ENCODE measurements at places on chromosomes 5 and 9.

GRCh38 chr5:38538161-38538560 is 18.3 kb downstream of the LIFR start:
- DNase-seq, result no peak

GRCh38 chr5:136023958-136024541 is 4.7 kb upstream of the TGFBI start:
- no peak for DNase-seq

- DNase-seq, result peak; percentile 89
Observed at GRCh38 chr5:160287378-160288051, 24.8 kb downstream of the CCNJL start.

DNA sequence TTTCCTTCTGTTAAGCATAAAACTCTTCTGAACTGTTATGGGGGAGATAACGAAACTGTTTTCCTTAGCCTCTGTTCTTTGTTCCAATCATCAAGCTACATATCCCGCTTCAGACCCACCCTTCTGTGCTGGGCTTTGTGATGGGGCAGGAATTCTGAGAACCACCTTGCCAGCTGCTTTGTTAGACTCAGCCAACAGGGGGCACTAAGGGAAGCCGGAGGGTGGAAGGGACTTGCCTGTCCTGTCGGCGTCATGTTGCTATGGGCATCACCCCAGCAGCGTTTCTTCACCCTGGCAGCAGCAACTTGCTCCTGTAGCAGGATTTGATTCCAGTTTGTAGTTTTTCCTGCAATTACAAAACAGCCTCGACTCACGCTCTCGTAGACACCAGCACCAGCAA is 169.1 kb downstream of the CAAP1 start:
- peak; percentile 11 for DNase-seq

DNA sequence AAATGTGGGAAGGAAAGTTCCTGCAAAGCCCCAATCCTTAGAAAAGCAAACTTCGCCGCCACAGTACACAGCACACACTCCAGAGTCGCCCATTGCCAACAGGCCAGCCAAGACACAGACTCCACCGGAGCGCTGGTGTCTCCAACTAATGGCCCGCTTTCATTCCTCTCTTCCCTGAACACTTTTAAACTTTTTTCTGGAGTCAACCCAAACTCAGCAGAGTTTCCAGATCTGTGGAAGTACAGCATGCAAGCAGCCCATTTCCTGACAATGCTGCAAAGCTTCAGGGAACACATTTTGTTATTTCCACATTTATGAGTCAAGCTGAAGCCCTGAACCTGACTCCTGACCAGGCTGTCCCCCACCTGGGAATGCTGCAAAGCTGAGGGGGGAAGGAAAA is 351.9 kb downstream of the NFIB start:
- DNase-seq, result no peak

DNA sequence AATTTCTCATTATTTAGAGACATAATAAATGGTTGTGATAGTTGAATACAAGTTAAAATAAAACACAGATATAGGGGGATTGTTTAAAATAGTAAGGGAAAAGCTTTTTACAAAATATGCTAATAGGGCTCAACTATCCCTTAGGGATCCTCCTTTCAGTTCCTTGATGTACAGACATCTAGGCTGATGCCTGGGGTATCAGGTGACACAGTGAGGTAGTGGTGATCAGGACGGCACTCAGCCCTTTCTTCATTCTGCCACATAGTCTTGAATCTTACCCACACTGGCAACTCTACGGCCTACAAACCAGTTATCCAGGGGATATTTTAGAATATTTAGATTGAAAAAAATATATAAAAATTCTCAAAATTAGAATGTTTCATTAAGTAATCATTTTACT is 12.5 kb upstream of the SLC35D2 start:
- DNase-seq, result no peak

- DNase-seq, result peak; percentile 93
Observed at GRCh38 chr5:179550511-179551342, at the start of gene RUFY1. RUFY1 (plus strand) TSS chr5:179550554; CDS start chr5:179550570, 16 bp downstream.

DNA sequence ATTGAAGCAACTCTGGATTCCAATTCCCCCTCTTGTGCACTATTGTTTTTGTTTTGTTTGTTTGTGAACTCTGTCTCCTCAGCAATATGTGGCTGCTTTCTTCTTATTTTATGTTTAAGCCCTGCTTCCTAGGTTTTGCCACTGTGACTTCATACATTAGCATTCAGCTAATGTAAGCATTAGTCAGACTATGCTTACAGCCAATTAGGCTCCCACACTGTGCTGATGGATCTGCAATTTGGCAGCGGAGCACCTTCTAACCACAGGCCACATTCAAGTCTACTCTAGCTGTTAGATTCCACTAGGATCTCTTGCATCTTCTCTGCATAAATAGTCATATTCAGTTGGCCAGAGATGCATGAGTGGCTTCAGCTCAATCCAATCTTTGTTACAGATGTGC is 9.6 kb upstream of the BICD2 start:
- DNase-seq, result no peak

DNA sequence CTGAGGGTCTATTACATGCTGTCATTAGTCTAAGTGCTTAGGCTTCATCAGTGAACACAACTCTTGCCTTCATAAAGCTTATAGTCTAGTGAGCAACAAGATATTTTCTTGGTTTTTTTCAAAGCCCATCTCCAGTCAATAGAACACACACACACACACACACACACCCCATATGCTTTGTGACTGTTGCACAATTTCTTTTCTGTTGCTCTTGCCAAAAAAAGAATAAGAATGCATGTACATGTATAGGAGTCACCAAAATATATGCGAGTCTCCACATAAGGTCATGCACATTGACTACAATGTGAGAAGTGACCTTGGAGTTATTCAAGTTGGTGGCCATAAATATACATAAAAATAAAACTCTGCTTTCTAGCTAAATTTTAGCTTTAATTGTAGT is 351.5 kb upstream of the TLE4 start:
- DNase-seq, result no peak

DNA sequence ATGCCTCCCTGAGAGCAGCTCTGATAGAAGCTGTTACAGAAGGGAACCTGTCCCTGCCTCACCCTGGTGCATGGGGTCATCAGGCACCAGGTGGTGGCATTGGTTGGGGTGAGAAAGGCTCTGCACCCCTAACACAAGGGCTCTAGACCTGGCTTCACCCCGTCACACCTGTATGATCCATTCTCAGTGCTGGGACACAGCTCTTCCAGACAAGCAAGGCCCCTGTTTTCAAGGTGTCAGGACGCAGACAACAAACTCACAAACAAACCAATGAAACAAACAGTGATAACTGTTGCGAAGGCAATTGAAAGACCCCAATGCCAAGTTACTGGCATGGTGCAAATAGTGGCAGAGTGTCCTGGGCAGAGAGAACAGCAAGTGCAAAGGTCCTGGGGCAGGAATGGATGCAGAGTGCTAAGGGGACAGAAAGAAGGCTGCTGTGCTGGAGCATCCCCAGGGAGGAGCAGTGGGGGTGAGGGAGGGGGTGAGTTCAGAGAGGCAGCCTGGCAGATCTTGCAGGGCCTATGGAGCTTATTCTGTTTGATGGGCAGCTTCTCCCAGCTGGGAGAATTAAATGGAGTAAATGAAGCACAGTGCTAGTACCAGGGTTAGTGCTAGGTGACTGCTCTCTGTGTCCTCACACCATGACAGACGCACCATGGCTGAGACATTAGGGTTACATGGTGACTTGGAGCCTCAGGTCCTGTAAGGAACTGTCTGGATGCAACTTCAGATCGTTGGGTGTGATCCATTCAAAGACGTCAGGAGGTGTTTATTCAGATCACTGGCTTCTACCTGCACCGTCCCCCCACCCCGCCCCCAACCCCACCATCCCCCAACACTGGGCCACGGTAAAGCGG is 67.9 kb upstream of the UNC5A start:
- DNase-seq, result peak; percentile 53

DNA sequence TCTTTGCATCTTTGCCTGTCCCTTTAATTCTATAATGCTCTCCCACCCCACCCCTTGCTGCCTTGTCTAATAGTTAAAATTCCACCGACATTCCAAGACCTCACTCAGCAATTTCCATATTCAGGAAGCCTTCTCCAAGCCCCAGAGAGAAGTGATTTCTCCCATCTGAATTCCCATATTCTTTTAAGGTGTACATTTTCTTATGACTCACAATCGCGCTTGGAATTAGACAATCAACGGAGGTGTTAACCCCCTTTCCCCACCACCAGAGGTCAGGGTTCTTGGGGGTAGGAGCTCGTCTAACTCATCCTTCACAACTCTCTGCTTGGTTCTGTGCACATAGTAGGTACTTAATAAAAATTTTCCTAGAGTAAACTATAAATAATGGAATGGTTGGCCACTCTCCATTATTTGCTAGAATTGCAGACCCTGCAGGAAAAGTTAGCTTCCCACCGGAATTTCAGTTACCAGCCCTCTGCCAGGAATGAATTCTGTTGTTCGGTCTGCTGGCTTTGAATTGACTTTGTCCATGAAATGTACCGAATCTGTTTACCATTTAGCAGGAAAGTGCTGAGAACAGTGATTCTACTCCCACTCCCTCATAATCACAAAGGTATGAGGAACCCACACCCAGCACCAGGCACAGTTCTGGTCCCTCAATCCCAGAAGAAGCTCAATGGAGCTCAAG is 5.0 kb downstream of the KCNIP1 start:
- DNase-seq, result no peak

- no peak for DNase-seq
Observed at GRCh38 chr5:151675611-151676313, 11.0 kb downstream of the SPARC start.

DNA sequence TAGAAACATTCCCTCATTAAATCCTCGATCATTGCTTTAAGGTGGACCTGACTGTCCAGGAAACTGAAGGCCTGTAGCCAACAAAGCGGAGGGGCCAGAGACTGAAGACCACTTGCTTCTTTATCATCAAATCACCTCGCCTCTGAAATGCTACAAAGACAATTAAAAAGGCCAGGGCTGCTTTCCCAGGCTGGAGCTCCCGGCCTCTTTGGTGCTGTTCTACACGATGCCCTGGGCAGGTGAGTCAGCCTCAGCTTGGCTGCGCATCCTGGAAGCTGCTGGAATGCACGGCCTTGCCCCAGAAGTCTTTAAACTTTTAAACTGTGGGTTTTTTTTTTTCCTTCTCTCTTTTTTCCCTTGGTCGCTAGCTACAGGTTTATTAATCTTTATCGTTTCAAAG is 46.5 kb downstream of the SH3PXD2B start:
- no peak for DNase-seq

GRCh38 chr5:7876867-7877266 is 7.9 kb downstream of the MTRR start:
- DNase-seq, result no peak

- DNase-seq, result no peak
Observed at GRCh38 chr5:95042037-95042436, 242.9 kb downstream of the MCTP1 start.

DNA sequence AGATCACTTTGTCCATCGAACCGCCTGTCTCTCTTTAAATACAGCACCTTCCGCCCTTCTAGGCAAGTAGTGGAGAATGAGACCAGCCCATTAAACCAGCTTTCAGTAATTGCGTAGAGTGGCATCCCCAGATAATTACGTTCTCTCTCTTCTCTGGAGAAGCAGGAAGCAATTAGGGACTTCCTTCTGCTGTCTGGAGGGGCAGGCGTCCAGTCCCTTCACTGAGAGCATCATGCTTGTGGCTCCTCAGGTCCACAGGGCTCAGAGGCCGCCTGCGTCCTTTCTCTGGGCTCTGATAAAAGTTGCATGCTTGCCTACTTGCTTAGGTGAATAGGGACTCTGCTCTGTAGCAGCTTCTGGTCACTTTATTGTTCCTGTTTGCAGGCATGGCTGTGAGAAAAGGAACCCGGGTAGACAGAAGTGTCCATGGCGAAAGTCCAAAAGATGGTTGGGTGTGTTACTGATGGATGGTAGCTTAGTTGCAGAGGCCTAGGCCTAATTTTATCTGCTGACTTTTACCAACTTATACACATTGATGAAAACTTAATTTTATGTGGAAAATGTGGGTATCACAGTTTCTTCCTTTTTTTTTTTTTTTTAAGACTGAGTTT is 299.1 kb upstream of the PANK3 start:
- DNase-seq, result peak; percentile 86

GRCh38 chr9:9054354-9054992 is 1254.9 kb upstream of the DMAC1 start:
- no peak for DNase-seq

GRCh38 chr5:16792598-16793275 is 143.4 kb downstream of the MYO10 start:
- DNase-seq, result no peak

GRCh38 chr9:121277518-121278295 is 9.7 kb downstream of the GSN start:
- DNase-seq, result peak; percentile 14

DNA sequence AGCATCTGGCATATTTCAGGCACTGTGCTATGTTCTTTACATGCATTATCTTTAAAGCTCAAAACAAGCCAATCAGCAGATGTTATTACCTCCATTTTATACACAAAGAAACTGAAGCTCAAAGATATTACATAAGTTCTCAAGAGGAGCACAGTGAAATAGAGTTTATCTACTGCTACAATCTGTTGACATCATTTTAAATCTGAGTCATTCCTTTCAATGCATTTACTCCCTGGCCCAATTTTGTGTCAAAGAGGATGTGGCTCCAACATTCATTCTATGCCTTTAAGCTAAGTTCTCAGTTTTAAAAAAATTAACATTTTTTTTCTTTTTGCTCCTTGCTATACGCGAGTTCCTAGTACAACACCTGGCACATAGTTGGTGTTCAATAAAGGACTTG is 486.3 kb upstream of the ZNF462 start:
- no peak for DNase-seq

GRCh38 chr9:84340535-84340934 is at the start of gene SLC28A3:
SLC28A3 (minus strand) TSS chr9:84340758; CDS start chr9:84340633, 125 bp downstream.
- DNase-seq, result no peak

DNA sequence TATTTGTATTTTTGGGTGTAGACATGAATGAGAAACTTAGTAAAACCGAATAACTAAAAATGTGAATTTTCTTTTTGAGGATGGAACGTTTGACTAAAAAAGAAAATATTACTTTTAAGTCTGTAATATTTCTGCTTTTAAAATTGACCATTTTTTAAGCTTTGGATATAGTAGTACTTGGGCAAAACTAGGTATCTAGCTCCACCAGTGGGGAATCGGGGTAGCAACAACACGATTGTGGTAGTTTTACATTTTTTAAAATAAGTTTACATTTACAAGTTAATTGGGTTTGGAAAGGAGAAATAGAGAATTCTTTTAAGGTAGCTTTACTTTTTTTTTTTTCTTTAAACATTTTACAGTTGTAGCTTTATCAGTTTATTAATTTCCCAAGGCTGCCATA is 154.4 kb downstream of the MAN2A1 start:
- DNase-seq, result no peak

- DNase-seq, result no peak
Observed at GRCh38 chr5:166639151-166639550, 1652.3 kb upstream of the WWC1 start.

All from eye (tissue), 1 donor.